ENCODE measurements at places on chromosomes 1 and 21.

- H3K27ac ChIP-seq, result no peak overlapping the region
- no peaks in the 10 kb centered on the region for H3K36me3 ChIP-seq
- no peaks in the 10 kb centered on the region for H3K27me3 ChIP-seq
- no peaks in the 10 kb centered on the region for H3K4me1 ChIP-seq
Observed at GRCh38 chr1:170288155-170288554, 142.4 kb downstream of the NTMT2 start.

GRCh38 chr1:161805399-161806197 is 39.5 kb downstream of the ATF6 start:
- H3K36me3 ChIP-seq, result peaks cover 47% of the 10 kb centered on the region
- no peak for DNase-seq
- H3K4me1 ChIP-seq, result no peaks in the 10 kb centered on the region
- H3K27ac ChIP-seq, result no peak overlapping the region
- no peak overlapping the region for H3K4me3 ChIP-seq

- DNase-seq, result peak; percentile 49
- no peak overlapping the region for H3K27ac ChIP-seq
- H3K27me3 ChIP-seq, result peaks cover 15% of the 10 kb centered on the region
- H3K4me1 ChIP-seq, result no peaks in the 10 kb centered on the region
- no peaks in the 10 kb centered on the region for H3K36me3 ChIP-seq
Observed at GRCh38 chr1:66503841-66504470, 30.0 kb upstream of the SGIP1 start.

DNA sequence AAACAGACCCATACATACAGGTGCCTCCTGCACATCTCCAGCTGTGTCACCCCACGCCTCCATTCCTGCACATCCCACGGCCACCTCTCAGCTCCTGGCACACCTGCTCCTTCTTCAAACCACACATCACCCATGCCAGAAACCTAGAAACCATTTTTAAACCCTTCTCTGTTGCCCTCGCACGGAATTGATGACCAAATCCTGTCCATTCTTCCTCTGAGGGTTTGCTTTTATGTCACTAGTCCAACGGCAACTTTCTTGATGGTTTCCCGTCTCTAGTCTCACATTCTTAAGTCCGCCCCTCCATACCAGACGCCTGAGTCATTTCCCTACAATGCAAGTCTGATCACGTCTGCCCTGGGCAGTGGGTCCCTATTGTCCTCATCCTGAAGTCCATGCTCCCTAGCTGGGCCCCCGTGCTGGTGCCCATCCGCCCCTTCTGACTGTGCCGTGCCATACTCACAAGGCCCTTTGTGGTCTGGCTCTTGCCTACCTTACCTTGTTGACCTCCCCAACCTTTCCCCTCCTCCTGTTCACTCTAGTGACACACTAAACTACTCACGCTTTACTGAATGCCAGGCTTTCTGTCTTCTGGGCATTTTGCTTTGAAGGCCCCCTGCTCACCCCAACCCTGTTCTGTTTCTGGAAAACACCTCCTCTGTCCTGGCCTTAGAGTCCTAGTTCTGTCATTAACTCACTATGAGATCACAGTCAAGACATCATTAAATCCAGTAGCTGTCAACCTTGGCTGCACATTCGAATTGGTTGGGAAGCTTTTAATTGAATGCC is 17.6 kb downstream of the SLC2A1 start:
- no peak for DNase-seq
- peak overlapping the region; percentile 89 for H3K27ac ChIP-seq
- H3K4me1 ChIP-seq, result peaks cover 99% of the 10 kb centered on the region
- H3K4me3 ChIP-seq, result no peak overlapping the region
- H3K36me3 ChIP-seq, result peaks cover 84% of the 10 kb centered on the region

DNA sequence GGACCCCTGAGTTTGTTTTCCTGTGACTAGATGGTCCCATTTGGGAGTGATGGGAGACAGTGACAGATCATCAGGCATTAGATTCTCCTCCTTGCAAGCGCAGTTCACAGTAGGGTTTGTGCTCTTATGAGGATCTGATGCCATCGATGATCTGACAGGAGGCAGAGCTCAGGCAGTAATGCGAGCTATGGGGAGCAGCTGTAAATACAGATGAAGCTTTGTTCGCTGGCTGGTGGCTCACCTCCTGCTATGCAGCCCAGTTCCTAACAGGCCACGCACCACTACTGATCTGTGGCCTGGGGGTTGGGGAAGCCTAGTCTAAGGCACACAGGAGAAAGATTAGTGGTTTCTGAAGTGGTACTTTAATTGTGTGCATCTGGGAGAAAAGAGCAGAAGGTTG is 7.1 kb upstream of the PLPP3 start:
- H3K27me3 ChIP-seq, result peaks cover 2% of the 10 kb centered on the region
- H3K4me3 ChIP-seq, result no peak overlapping the region
- H3K36me3 ChIP-seq, result no peaks in the 10 kb centered on the region
- DNase-seq, result no peak
- H3K4me1 ChIP-seq, result no peaks in the 10 kb centered on the region

GRCh38 chr1:107549152-107549810 is 408.4 kb downstream of the NTNG1 start:
- no peak for DNase-seq
- no peaks in the 10 kb centered on the region for H3K4me1 ChIP-seq
- no peak overlapping the region for H3K4me3 ChIP-seq
- H3K27me3 ChIP-seq, result no peaks in the 10 kb centered on the region
- no peak overlapping the region for H3K27ac ChIP-seq
- no peaks in the 10 kb centered on the region for H3K36me3 ChIP-seq

GRCh38 chr1:166915042-166915441 is 39.0 kb upstream of the TADA1 start:
- H3K27me3 ChIP-seq, result peaks cover 21% of the 10 kb centered on the region
- no peaks in the 10 kb centered on the region for H3K36me3 ChIP-seq
- H3K4me1 ChIP-seq, result peaks cover 8% of the 10 kb centered on the region
- H3K4me3 ChIP-seq, result no peak overlapping the region
- H3K27ac ChIP-seq, result no peak overlapping the region
- no peak for DNase-seq

DNA sequence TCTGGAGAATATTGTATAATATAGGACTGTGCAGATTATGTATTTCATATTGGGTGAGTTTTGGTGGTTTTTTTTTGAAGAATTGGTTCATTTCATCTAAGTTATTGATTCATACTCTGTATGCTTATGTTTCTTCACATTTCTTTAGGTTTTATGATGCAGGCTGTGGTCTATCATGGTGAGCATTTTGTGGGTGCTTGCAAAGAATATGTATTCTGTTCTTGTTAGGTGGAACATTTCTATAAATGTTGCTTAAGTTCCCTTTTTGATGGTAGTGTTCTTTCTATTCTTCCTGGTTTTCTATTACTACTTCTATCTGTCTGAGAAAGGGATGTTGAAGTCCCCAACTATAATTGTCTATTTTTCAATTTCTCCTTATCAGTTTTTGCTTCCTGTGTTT is 42.6 kb downstream of the PKN2 start:
- no peak overlapping the region for H3K4me3 ChIP-seq
- H3K36me3 ChIP-seq, result peaks cover 16% of the 10 kb centered on the region
- DNase-seq, result no peak
- H3K4me1 ChIP-seq, result peaks cover 8% of the 10 kb centered on the region

DNA sequence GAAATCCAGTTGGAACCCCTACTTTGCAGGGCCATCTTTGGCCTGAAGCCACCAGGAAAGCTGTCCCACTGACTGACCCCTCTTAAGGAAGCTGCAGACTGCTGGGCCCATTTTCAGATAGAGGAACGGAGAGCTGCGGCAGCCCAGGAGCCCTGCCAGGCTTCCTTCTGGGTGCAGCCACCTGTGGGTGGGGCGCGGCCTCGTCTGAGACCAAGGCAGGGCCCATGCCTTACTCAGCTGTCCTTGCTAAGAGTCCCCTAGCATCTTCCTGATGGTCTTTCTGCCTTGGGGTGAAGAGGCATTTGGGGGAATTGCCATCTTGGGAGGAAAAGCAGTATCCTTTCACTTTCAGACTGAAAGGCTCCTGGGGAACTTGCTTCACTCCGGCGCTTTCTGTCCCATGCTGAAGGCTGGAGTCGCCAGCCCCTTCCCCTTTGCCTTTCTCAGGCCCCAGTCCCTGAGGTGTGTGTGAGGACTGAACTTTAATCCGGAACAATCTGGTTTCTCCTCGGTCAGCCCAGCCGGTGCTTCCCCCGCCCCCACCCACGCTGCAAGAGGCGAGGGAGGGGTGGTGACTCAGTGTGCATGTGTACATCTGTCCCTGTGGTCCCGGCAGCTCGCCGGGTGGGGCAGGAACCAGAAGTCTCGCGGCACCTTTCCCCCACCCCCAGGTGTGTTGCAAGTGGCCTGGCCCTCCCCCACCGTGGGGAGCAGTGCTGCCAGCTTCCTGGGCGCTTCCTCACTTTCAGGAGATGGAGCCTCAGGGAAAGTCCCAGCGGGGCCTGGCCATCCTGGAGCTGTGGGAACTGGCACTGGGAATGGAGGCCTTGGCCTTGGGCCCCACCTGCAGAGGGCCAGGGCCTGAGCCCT is 5.1 kb downstream of the ZC3H12A start:
- DNase-seq, result peak; percentile 90
- peak overlapping the region; percentile 99 for H3K27ac ChIP-seq
- H3K27me3 ChIP-seq, result no peaks in the 10 kb centered on the region
- H3K4me1 ChIP-seq, result peaks cover 49% of the 10 kb centered on the region
- H3K4me3 ChIP-seq, result peak overlapping the region; percentile 97

- H3K27me3 ChIP-seq, result no peaks in the 10 kb centered on the region
- H3K4me1 ChIP-seq, result peaks cover 5% of the 10 kb centered on the region
- DNase-seq, result no peak
- H3K36me3 ChIP-seq, result no peaks in the 10 kb centered on the region
Observed at GRCh38 chr1:59482986-59483385, 186.1 kb downstream of the FGGY start.

DNA sequence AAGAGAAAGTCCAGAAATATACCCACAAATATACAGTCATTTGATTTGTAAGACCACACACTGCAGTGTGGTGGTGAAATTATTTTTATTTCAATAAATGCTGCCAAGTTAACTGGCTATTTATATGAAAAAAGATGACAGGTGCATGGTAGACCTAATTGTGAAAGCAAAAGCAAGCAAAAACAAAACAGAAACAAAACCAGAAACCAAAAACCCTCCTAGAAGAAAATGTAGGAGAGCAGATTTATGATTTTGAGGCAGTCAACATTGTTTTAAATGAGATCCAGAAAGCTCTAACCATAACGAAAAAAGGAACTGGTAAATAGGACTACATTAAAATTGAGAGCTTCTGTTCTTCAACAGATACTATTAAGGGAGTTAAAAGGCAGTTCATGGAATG is 303.6 kb downstream of the PRDM2 start:
- H3K27me3 ChIP-seq, result no peaks in the 10 kb centered on the region
- peaks cover 4% of the 10 kb centered on the region for H3K4me1 ChIP-seq
- no peak for DNase-seq
- H3K4me3 ChIP-seq, result no peak overlapping the region

- no peak overlapping the region for H3K27ac ChIP-seq
- H3K27me3 ChIP-seq, result peaks cover under 1% of the 10 kb centered on the region
- no peak overlapping the region for H3K4me3 ChIP-seq
- H3K36me3 ChIP-seq, result no peaks in the 10 kb centered on the region
- no peaks in the 10 kb centered on the region for H3K4me1 ChIP-seq
Observed at GRCh38 chr1:34800214-34800613, 7.4 kb downstream of the GJA4 start.

DNA sequence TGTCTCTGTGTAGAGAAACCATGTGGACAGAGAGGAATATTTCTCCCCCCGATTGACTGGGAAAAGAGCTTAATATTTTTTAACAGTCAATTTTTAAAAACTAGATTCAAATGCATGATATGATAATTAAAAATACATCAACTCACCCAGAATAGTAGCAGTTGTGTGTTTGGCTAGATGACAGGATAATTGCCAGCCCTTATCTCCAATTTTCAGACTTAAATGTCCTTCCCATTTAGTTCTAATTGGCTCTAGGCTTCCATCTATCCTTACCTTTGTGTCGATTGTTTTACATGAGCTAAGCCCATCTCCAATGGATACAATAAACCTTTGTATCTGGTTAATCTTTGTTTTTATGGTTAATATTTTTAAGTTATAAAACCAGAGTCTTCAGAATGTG is 23.9 kb upstream of the KIAA0040 start:
- H3K4me1 ChIP-seq, result peaks cover 31% of the 10 kb centered on the region
- no peak overlapping the region for H3K27ac ChIP-seq
- no peak overlapping the region for H3K4me3 ChIP-seq
- DNase-seq, result no peak

- peak overlapping the region; percentile 52 for H3K27ac ChIP-seq
- DNase-seq, result no peak
- H3K27me3 ChIP-seq, result peaks cover 1% of the 10 kb centered on the region
- H3K36me3 ChIP-seq, result no peaks in the 10 kb centered on the region
Observed at GRCh38 chr1:38929054-38929453, 12.6 kb downstream of the RHBDL2 start.

DNA sequence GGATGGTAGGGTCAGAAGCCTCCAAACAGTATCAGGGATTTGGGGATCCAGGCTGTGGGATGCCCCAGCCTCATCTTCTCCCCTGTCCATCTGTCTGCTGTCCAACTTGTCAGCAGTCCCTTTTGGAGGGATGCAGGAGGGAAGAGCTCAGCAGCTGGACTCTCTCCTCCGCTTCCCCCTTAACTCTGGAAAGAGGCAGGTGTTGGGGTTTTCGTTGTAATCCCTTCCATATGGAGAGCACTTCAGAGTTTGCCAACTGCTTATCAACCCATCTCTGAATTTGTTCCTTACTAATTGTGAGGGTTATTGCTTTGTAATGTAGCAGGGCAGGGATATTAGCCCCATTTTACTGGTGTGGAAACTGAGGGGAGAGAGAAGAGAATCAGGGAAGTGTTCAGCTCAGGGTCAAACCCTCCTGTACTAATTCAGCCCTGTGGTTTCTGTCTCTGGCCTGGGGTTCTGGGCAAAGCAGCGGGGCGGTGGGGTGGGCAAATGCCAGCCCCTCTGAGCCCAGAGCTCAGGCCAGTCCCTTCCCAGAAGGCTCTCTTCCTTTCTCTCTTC is 3.2 kb downstream of the CITED4 start:
- peaks cover 24% of the 10 kb centered on the region for H3K4me1 ChIP-seq
- H3K4me3 ChIP-seq, result no peak overlapping the region

DNA sequence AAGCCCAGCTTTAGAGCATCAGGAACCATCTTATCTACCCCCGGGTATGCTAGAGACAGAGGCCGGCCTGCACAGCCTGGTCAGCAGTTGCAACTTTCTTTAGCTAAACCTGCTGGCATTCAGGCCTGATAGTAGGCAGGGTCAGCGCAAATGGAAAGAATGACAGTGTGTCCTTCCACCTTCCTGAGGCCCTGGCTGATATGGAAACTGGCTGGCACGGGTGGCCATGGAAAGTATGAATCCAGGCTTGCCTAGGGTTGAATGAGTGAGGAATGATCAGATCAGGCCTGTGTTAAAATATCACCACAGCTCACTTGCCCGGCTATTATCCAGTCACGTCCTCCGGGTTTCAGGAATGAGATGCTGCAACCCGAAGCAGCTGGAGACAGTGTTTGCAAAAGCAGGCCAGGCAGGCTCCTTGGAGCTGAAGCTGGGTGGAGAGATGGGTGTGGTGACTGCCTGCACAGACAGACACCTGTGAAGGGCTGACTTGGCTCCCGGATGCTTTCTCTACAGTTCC is 34.7 kb downstream of the RCAN1 start:
- no peaks in the 10 kb centered on the region for H3K36me3 ChIP-seq
- no peak overlapping the region for H3K4me3 ChIP-seq
- no peak overlapping the region for H3K27ac ChIP-seq
- H3K27me3 ChIP-seq, result no peaks in the 10 kb centered on the region
- peaks cover 7% of the 10 kb centered on the region for H3K4me1 ChIP-seq

- no peaks in the 10 kb centered on the region for H3K36me3 ChIP-seq
Observed at GRCh38 chr1:51331206-51332100, 1.1 kb upstream of the TTC39A start.
